SW 1271 (cell line): ENCODE measurements at places on chromosomes 2 and 18.
A peak's percentile ranks its signal among the peaks of the same experiment; 100 is the strongest.

DNA sequence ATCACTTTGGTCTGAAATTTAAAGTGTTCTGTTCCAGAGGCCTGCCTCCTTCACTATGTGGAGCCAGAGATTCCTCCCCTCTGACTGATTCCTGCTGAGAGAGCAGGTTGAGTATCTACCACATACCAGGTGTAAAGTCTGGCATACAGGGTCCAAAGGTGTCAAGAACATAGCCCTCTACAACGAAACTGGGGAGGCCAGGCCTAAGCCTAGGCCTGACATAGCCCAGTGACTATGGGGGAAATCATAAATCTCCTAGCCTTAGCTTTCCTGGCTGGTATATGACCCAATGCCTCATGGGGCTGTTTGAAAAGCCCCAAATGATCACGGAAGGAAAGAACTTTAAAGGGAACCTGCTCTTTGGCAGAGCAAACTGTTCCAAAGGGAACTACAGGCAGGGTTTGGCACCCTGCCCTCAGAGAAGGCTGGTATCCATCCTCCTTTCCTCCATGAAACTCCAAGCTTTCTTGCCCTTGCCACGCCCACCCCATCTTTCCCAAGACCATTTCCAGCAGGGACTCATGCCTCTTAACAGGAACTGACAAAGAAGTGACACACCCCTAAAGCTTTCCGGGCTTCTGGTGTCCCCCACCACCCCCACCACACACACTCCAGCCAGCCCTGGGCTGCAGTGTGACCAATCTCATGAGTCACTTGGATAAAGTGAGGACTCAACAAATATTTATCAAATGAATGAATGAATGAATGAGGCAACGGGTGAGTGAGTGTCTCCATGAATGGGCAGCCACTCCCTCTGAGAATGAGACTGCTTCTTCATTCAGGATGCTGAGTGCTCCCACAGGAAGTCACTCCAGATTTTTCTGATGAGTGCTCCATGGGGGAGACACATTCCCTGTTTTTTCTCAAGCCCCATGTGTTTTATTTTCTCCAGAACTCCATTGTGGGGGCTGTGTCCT is 114.5 kb upstream of the STPG4 start:
- peak; percentile 99 for DNase-seq

- no peak for DNase-seq
These were observed 67.6 kb upstream of the OTOS start for GRCh38 chr2:240208096-240208495.

DNA sequence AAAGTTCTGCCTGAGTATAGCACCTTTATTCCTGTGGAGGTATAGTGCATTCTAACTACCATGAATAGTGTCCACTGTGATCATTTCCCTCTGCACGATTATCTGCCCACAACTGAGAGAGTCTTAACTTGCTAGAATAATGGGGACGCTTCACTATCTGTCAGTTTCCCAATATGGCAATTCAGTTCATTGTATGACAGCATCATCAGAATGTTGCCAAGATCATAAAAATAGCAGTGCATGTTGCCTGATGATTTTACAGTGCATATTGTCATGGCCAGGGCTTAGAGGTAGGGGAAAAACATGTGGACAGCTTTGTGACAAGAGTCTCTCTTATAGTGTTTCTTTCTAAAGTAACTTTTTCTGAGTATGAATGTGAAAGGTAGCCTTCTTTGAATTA is 6.1 kb downstream of the RASGRP3 start:
- no peak for DNase-seq

GRCh38 chr2:176521878-176522670 is 252.8 kb downstream of the MTX2 start:
- DNase-seq: no peak

DNA sequence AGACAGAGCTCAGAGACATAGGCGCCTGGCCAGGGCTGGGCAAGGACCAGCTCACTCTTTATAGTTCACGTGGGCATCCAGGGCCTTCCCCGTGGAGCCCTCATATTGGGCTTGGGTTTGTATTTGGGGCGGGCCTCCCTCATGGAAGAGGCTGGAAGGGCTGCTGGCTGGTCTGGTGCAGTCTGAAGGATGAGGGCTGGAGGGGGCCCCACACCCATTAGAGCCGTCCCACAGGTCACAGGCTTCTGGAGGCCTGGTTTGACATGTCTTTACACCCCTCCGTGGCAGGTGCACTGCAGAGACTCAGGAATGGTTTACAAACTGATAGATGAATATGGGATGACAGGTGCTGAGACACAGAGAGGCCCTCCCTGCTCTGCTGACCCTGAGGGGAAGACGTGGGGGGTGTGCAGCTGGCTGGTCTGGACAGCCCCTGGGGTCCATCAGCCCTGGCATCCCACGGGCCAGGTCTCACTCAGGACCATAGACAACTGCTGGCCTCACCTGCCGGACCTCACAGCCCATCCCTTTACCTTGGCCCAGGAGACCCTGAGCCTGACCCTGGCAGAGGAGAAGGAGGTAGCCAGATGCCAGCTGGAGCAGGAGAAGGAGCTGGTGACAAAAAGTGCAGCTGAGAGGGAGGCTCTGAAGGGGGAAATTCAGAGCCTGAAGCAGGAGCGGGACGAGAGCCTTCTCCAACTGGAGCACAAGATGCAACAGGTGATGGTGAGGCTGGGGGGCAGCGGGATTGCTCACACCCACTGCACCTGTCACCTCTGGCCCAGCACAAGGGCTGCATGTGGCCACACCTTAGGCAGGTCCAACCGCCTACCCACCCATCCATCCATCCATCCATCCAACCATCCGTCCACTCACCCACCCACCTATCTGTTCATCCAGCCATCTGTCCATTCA is 43.9 kb downstream of the CROCC2 start:
- no peak for DNase-seq

GRCh38 chr2:72144632-72145288 is 2.9 kb downstream of the CYP26B1 start:
- DNase-seq: no peak

- DNase-seq: no peak
These were observed 55.6 kb downstream of the FAM168B start for GRCh38 chr2:131037398-131038257.

DNA sequence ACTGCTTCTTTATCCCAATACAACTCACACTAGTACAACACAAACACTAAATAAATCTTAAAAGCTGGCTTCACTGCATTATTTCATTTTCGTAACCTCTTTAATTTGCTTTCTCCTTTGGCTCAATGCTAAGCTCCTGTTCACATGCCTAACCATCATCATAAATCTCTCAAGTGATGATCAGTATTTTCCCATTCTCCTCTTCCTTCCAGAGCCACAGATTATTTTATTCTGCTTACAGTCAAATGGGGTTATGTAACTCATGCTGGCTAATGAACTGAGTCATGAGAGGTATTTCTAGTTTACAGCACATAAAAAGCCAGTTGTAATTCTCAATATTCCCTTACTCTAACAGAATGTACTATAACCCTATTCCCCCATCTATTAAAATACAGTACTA is 350.4 kb upstream of the ZC3H15 start:
- DNase-seq: no peak

- no peak for DNase-seq
These were observed 520.6 kb downstream of the TNS1 start for GRCh38 chr2:217482056-217482710.

DNA sequence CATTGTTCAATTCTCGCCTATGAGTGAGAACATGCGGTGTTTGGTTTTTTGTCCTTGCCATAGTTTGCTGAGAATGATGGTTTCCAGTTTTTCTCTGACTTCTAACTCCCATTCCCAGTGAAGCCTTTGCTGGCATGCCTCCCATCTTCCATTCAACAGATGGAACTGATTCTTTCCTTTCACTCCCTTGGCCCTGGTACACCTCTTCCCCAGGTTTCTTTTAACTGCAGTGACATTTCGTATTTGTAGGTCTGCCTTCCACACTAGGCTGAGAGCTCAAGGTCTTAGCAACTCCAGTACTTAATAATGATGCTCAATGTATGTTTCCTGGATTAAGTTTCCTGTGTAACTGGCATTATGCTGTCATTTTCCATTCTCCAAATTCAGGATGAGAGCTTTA is 48.5 kb downstream of the GAREM1 start:
- DNase-seq: no peak
